ENCODE measurements at places on chromosomes 7 and 10.

DNA sequence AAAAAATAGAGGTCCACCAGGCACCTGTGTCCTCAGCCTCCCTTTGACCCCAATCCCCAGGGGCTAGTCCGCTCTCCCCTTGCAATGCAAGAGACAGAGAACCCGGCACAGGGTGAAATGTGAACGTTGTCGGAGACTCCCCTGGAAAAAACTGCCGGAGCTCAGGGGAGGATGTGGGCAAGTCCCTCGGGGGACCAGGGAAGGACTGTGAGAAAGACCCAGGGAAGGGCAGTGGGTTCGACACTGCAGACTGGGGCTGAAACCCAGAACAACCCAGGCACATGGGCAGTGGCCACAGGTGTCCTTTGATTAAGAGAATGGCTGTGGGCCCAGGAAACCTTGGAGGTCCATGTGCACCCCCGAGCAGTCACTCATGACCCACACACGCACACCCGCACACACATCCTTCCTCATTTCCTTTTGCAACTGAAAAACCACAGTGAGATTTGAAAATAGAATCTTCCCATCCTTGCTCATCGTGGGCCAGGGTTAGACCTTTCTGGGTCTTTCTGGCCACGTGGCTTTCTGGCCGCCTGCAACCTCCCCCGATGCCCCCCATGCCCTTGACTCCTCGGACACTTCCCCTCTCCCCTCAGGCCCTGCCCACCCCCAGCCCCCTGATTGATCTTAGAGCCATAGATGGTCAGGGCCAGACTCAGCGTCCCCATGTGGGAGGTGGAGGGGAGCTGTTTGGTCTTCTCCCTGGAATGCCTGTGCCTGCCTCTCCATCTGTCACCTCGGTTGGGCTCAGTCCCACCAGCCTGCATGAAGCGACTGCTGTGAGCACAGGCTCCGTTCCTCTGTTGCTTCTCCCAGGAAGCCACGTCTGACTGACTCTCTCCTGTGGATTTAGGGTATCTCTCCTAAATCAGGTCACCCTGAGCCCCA is 7.9 kb downstream of the LAT2 start:
- DNase-seq = no peak

DNA sequence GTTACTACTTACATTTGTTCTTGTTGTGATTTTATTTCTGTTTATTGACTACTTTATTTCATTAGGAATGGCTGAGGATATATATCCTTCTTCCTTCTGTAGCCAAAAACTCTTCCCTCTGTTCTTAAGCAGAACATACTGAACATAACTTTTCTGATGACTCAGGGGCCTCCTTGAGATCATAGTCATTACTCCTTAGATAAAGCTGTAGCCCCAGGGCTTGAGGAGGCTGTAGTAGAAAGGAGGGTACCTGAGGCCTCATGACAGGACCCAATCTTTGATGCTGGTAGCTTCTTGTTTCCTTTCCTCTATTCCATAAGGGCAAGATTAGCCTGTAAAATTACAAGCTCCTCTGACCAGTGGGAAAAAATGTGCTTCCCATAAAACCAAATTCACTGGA is 41.2 kb upstream of the FGFR2 start:
- DNase-seq = no peak

- no peak for DNase-seq
Measured at GRCh38 chr7:131765575-131765974, 209.1 kb upstream of the PODXL start.

- DNase-seq = no peak
Measured at GRCh38 chr10:2145491-2145890, 408.2 kb upstream of the ADARB2 start.

DNA sequence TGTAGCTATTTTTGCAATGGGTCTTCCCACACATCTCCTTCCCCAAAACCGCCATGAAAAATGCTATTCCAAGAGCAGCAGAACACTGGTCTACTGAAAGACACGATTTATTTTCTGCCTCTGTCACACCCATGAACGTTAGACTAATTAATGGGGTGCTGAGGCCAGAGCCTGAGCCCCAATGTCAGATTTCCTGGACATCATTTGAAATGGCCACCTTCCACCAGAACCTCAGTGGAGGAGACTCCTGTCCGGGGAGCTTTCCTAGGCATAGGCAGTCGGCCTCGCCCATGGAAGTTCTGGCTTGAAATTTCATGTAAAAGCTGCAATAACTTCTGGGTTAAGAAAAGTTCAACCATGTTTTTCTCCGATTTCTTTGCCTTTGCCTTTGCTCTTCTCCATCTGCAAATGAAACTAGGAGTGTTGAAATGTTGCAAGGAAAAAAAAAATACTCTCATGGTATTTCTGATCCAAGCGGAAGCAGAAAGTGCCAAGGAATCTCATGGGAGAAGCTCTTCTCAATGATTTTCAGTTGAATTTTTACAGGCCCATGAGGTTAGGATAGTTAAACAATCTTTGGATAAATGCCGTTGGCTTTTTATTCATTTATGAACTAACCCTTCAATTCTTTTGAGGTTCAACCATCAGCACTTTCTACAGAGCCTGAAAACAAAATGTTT is 570.8 kb upstream of the MGMT start:
- no peak for DNase-seq

DNA sequence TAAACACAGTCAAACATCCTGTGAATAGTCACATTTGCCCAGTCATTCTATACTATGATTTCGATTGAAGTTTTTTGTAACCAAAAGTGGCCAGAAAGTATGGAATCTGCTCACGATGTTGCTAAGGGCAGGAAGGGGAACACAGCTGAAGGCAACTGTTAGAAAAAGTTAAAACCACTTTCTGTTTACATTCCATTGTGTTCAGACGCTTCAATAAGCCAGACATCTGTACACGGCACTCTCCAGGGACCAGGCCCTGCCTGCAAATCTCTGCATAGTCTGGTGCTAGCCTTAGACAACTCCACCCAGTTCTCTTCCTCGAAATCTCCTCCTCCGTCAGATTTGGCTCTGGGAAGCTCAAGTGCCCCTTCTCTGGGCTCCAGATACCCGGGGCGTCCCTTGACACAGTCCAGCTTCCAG is 17.1 kb upstream of the TMEM120A start:
- DNase-seq = no peak
